HS-27A (cell line): ENCODE measurements at places on chromosomes 7 and 10.

DNA sequence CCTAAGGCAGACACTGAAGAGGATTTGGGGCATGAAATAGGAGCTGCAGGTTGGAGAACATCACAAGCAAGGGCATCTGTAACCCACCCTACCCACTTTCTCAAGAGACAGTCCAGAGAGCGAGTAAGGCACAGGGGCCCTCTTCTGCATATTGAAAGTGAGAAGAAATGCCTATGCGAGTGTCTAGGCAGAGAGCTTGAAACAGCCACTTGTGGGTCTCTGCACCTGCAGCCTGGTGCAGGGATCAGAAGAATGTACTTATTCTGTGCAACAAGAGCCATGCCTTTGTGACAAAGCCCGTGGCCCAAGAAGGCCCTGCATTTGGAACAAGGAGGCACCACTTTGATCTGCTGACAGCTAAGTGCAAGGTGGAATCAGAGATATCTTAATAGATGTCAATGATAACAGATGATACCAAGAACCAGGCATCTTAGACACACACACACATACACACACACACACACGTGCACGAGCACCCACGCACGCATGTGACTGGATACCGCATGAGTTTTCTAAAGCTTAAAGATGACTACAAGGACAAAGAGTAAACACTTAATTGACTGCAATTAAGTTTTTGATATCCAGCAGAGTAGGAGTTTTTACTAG lies 89.3 kb downstream of the NPSR1 start:
- no peak for DNase-seq

- no peak for DNase-seq
Observed at GRCh38 chr7:11298220-11298619, 324.5 kb downstream of the PHF14 start.

DNA sequence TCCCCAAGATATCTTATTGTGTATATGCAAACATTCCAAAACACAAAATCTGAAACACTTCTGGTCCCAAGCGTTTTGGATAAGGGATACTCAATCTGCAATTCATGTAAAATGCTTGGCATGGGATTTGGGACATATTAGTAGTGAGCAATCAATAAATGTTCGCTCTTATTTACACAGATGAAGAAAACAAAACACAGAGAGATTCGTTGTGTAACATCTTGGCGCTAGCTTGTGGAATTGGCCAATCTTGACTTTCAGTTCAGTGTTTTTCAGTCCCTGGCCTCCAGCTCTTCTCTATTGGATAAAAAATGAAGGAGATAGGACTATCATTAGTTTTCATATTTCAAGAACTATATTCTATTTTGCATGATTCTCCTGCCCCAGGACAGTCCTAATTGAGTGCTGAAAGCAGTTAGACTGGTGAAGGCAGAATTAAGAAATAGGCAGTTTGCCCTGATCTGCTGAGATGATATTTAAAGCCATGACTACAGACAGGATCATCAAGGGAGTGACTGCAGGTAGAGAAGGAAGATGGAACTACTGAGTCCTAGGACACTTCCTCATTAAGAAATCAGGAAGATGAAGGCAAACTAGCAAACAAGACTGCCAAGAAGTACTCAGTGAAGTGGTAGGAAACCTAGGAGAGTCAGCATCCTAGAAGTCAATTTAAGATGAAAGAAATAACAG lies 1.8 kb downstream of the PNLIPRP3 start:
- DNase-seq = no peak

- no peak for DNase-seq
Observed at GRCh38 chr10:102752934-102753664, 9.4 kb downstream of the WBP1L start.

DNA sequence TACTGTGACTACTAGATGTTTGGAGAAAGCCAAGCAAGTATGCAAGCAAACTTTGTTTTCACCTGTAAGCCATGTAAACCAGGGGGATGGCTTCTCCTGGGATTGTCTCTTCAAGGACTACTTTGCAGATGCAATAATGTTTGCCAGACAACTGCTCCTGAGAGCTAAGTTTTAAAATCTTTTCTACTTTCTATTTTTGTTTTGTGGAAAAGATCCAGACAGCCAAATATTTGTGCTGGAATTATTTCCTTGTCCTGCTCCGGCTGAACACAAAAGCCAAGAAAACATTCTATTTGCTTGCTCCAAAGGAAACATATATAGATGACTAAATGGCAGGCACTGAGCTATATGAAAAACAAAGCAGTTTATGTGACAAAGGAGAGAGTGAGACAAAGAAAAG lies 51.6 kb downstream of the TFPI2 start:
- DNase-seq = no peak

GRCh38 chr10:106402458-106402857 lies 762.0 kb downstream of the SORCS1 start:
- no peak for DNase-seq

DNA sequence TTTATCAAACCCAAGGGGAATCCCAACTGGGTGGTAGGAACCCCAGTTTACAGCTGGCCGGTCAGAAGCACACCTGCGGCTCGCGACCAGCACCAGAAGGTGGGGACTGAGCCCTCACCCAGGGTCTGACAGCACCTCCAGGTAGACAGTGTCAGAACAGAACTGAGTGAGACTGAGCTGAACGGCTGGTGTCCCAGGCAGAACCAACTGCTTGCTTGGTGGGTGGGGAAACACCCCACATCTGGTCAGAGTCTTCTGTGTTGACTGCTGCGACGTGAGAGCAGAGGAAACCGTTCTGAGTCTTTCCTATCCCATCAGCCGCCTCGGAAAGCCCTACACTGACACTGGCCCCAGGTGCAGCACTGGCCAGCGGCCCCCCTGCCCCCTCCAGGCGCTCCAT lies 160.7 kb downstream of the MAD1L1 start:
- no peak for DNase-seq

DNA sequence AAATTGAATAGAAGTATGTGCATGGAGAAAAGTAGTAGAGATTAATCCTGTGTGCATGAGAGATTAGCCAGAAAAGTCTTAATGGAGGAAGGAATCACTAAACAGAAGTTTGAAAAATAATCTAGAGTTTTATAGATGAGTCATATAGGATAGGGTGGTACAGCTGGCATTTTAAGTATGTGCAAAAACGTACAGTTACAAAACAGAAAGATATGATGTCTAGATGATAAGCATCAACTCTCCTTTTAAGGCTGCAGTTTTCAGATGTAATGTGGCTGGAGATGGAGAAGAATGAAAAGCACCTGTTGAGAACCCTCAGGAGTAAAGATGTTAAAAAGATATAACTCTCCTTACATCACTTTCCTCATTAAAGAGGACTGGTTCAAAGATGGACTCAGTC lies 271.3 kb downstream of the STK31 start:
- no peak for DNase-seq

- DNase-seq = no peak
Observed at GRCh38 chr7:132991615-132992587, 90.0 kb downstream of the CHCHD3 start.

- no peak for DNase-seq
Observed at GRCh38 chr10:49817845-49818244, 55.7 kb upstream of the OGDHL start.

- no peak for DNase-seq
Observed at GRCh38 chr10:101759309-101760247, 16.3 kb downstream of the FGF8 start.

GRCh38 chr7:77833136-77833535 lies 34.6 kb downstream of the PHTF2 start:
- DNase-seq = no peak

GRCh38 chr10:109474812-109475211 lies 448.5 kb downstream of the XPNPEP1 start:
- DNase-seq = no peak

DNA sequence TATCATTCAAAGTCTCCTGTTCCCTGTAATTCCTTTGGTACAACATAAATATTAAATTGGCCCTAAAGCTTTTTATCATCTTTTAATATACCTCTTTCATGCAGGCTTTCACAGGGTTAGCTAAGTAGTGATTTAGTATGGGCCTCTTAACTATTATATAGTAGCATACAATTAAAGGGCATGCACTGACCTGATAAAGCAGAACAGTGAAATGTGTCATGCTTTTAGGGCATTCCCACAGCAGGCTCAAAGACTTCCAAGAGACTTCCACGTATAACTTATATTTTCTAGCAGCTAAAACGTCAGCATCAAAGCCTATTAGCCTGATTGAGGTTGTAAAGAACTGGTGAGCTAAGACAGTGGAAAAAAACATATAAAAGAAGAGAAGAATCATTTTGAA lies 35.3 kb downstream of the SAMD8 start:
- no peak for DNase-seq

- no peak for DNase-seq
Observed at GRCh38 chr7:32459788-32460187, 30.4 kb downstream of the LSM5 start.

GRCh38 chr7:84847790-84848189 lies 339.1 kb downstream of the SEMA3D start:
- no peak for DNase-seq

DNA sequence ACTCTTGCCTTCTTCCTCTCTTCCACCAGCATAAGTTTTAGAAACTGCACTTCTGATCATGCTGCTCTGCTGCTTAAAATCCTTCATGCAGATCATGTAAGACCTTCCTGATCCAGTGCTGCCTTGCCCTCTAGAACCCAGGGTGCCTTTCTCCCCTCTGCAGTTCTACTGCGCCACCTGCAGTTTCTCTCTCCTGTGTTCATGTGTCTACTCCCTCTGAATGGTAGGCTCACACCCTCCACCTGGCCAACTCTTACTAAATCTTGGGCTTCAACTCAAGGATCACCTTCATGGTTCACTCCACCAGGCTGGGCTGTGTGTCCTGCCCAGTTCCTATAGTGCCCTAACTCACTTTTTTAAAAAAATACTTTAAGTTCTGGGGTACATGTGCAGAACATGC lies 174.6 kb upstream of the ITGB1 start:
- DNase-seq = no peak

DNA sequence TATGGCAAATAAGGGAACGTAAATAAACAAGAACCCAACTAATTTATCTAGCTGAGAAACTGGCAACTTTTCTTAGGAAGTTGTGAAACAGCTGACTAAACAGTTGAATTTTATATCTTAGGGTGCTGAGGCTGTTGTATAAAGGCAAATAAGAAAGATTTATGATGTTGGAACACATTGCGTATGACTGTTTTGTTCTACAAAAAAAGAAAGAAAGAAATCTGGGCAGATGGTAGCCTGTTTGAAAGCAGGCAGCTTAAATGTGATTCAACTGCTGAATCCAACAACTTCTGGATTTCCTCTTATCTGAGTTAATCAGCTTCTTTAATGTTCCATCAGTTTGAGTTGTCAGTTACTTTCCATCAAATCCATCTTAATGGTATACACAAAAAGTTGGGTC lies 214.5 kb downstream of the SNX13 start:
- DNase-seq = no peak

DNA sequence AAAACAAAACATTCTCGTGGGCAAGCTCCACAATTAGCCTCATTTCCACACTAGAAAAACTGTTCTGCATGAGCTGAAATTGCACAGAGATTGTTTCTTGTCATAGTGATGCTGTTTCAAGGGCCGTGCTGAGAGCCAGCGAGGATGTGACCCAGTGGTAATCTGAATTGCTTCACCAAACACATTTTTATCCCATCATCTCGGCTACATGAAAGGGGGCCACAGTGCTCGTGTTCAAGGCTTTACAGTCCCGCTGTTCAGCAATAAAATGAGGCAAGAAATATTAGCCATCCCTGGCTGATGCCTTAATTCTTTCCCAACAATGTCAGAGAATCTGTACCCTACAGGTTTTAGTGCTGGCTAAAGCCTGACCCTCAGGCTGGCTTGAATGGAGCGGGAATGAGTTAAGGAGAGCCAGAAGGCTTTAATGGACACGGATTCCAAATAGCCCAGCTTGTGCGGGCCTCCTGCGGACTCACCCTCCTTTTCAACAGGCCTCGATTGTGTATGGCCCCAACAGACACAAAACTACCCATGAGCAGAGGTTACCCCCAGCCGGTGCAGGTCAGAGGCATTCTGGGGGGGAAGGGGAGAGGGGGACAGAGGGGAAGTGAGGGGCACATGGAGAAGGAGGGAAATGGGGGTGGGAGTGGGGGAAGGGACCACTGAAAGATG lies 2.0 kb upstream of the GDF10 start:
- no peak for DNase-seq

DNA sequence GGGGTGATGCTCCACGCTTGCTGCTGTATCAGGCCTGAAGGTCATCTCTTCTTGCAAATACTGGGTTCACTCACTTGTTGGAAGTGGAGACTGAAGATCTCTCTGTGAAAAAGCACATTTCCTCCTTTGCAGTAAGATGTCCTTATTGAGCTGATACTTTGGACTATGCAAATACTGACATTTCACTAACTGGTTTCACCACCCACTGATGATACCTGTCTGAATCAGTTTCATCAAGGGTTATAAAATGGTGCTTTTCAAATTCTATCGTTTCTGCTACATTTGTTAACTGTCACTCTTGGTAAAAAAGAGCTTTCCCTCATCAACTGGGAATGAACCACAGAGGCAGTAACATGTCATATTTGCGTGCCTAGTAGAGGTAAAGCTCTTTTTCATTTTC lies 35.5 kb downstream of the RAB19 start:
- no peak for DNase-seq

GRCh38 chr7:4531236-4531635 lies 150.9 kb upstream of the FOXK1 start:
- no peak for DNase-seq

GRCh38 chr10:125160856-125161706 lies 718 bp upstream of the CTBP2 start:
- DNase-seq = no peak

DNA sequence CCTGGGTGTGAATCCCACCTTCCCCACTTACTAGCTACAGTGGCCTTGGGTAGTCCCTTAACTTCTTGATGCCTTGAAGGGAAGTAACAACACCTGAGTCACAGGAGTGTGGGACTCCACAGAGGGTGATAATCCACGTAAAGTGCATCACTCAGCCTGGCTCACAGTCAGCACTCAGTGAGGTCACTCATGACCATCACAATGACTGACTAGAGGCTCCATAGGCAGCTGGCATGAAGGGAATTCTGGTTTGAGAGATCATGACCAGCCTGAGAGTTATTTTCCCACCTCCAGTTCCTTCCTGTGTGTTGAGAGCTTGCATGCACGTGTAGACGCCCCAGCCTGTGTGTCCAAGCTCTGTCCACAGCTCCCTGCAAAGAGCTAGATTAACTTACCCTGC lies 34.8 kb downstream of the NEUROG3 start:
- no peak for DNase-seq

- DNase-seq = no peak
Observed at GRCh38 chr7:95309951-95310350, 14.4 kb downstream of the PON1 start.
